ENCODE measurements at places on chromosomes 1 and 21. TPM values are rescaled to one million over a fixed set of nuclear protein-coding genes. Genes with fewer than 3 reads are reported as not detected.

Gene PLA2G2A
- total RNA-seq = not detected

Gene ADCY10
- total RNA-seq = 0.28 TPM

Gene RUNX3
- total RNA-seq = not detected

Gene VSIG8
- total RNA-seq = not detected

Gene TDRD10
- total RNA-seq = not detected

Gene AGRN
- 278 TPM for total RNA-seq

Gene LSM10
- total RNA-seq = 39.7 TPM

Gene RXFP4
- 0.33 TPM for total RNA-seq

Gene OR2T33
- total RNA-seq = not detected

Gene FAM110D
- 0.23 TPM for total RNA-seq

Gene SELENBP1
- 11.3 TPM for total RNA-seq

Gene LYPD8
- 1.4 TPM for total RNA-seq

Gene HSD3B2
- total RNA-seq = not detected

Gene RYR2
- total RNA-seq = not detected

Gene GGPS1
- 47.4 TPM for total RNA-seq

Gene IL22RA1
- total RNA-seq = 4.2 TPM

Gene PCP4
- total RNA-seq = not detected

Gene OR2L2
- total RNA-seq = 0.10 TPM

Gene KCNT2
- total RNA-seq = 0.53 TPM

Gene IL20
- not detected for total RNA-seq

Gene NBPF11
- 15.3 TPM for total RNA-seq

Gene LRRC47
- 34.2 TPM for total RNA-seq

Gene MTF2
- total RNA-seq = 31.7 TPM

Gene CRYZL1
- total RNA-seq = 22.4 TPM

Gene GALE
- 40.5 TPM for total RNA-seq

Gene NCSTN
- total RNA-seq = 55.8 TPM

Gene TFB2M
- 17.8 TPM for total RNA-seq

Gene ATP6V1G3
- not detected for total RNA-seq

Gene CHAF1B
- 14.1 TPM for total RNA-seq

Gene RAP1GAP
- 22.7 TPM for total RNA-seq

Gene RGS1
- total RNA-seq = not detected

Gene C1orf94
- total RNA-seq = not detected

Gene RNF186
- total RNA-seq = not detected

Gene PYCR2
- 100 TPM for total RNA-seq

All from PC-9 (cell line).